ENCODE measurements at places on chromosomes 7 and 10.

GRCh38 chr10:77165445-77166208, 472.0 kb downstream of the KCNMA1 start:
- no peak for DNase-seq

GRCh38 chr7:157568770-157569584, 232.2 kb downstream of the DNAJB6 start:
- DNase-seq = peak; percentile 69

GRCh38 chr7:157707983-157708918, 371.4 kb downstream of the DNAJB6 start:
- DNase-seq = no peak

DNA sequence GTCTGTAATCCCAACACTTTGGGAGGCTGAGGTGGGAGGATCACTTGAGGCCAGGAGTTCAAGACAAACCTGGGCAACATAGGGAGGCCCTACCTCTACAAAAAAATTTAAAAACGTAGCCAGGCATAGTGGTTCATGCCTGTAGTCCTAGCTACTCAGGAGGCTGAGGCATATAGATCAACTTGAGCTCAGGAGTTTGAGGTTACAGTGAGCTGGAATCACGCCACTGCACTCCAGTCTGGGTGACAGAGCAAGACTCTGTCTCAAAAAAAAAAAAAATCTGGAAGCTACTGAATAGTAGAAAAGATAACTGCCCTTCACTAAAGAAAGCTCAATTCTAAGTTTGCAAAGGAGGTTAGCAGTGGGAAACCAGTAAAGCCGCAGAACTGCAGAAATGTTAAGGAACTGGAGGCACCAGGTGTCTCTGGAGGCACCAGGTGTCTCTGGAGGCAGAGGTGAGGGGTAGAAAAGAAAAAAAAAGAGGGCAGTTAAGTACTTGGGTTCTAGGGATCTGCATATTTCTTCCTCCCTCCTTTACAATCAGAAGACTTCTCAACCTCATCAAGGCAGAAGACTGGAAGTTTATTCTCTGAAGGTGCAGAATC, 56.5 kb downstream of the RNLS start:
- DNase-seq = no peak

- DNase-seq = no peak
These were observed 7.3 kb downstream of the KMT2E start for GRCh38 chr7:105021352-105021751.

Data from psoas muscle (tissue), 8 donors.